ENCODE measurements at places on chromosomes 1 and 21.

- DNase-seq = no peak
These were observed 17.0 kb downstream of the QSOX1 start for GRCh38 chr1:180171691-180172090.

GRCh38 chr1:222582099-222582774 lies 7.5 kb downstream of the TAF1A start:
- no peak for DNase-seq

DNA sequence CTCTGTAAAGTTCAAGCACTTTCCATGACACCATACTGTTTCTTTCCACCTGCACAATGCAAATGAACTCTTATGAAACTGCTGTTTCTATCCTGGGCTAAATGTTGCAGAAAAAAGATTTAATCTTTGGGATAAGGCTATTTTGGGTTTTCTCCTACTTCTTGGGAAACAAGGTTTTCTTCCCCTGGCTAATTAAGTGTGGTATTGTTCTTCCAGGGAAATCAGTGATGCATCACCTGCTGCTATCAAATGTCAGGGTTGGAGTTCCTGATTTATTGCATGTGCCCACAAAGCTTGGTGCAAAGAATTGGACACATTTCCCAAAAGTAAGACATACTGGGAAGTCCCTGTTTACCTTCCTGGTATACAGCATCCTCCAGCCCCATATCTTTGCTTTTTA lies 6.0 kb upstream of the RGS4 start:
- DNase-seq = no peak

GRCh38 chr1:16087733-16088132 lies 14.3 kb upstream of the FAM131C start:
- DNase-seq = no peak

DNA sequence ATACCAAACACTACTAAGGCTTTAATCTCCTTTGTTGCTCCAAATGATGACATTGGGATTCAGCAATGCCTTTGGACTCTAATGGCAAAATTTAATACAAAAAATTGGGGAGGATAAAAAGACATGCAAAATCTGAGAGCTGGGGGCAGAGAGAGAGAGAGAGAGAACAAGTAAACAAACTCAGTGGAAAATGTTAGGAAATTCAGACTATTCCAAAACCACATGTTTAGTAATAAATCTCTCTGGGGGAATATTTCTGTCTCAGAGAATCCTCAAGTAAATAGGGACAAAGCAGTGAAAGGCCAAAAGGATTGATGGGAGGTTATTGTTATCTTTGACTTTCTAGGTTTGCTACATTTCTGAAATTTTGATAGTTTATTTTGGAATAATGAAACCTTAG lies 65.7 kb downstream of the PLA2G4A start:
- DNase-seq = no peak

DNA sequence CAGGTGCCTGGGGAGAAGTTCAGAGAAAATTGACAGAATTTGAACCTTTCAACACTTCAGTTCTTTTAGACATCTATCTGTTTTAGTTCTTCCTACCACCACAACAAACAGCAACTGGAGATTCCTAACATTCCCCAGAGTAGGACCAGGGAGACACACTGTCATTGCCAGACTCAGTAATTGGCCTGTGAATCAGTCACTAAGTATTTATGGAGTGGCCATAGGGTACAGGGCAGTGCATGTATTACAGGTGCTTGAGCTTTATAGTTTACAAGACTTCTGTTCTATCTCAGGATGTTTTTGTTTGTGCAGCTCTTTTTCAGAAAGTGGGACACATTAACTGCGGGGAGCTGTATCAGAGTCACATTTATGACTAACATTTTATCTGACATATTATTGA lies 1.7 kb downstream of the CDC14A start:
- no peak for DNase-seq

- DNase-seq = no peak
These were observed 187.8 kb downstream of the ETS2 start for GRCh38 chr21:38993561-38993960.

DNA sequence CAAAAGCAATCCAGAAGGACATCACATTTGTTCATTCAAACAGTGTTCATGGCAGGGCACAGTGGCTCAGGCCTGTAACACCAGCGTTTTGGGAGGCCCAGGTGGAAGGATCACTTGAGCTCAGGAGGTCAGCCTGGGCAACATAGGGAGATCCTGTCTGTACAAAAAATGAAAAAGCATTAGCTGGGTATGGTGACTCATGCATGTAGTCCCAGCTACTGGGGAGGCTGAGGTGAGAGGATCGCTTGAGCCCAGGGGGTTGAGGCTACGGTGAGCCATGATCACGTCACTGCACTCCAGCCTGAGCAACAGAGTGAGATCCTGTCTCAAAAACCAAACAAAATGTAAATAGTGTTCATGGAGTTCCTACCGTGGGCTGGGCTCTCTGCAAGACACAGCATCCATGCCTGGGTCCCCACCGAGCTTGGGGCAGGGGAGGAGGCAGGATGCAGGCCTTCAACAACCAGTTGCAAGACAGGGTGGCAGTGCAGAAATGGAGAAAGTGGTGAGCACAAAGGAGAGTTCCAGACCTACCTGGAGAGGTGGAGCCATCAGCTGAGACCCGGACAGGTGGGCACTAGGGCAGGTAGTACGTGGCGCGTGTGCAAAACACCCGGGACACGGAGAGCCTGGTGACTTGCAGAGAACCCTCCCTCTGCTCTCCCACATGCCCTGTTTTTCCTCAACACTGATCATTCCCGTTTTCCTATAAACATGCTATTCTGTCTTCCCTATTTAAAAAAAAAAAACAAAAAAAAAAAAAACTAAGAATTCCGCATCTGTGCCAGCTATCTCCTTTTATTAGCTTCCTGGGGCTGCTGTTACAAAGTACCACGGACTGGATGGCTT lies 138.9 kb downstream of the TOMM20 start:
- DNase-seq = no peak

DNA sequence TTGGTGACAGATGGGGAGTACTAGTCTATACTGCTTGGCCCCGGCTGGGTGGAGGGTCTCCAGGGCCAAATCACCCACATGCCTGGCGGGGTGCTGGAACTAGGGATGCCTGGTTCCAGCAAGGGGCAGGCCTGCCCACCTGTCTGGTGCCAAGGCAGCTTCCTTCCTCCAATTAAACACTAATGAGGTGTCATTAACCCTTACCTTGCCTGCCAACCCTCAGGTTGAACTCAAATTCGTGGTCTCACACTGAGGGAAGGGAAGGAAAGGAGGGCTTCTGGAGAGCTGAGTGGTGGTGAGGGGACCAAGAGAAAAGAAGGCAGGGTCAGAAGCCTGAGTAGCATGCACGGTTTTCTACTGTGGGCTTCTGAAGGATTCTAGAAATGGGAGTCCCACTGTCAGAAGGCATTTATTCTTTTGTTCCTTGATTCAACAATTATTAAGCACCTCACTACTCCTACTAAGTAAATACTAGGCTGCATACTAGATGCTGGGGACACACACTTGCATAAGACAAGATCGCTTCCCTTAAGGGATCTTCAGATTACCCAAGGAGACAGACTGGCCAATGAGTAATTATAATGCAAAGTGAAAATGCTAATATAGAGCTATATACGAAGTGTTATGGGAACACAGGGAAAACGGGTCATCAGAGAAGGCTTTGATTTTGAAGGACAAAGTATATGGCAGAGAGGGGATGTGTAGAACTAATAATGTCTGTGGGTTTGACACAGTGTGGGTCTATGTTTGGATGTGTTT lies 5.9 kb upstream of the EFNA3 start:
- no peak for DNase-seq

DNA sequence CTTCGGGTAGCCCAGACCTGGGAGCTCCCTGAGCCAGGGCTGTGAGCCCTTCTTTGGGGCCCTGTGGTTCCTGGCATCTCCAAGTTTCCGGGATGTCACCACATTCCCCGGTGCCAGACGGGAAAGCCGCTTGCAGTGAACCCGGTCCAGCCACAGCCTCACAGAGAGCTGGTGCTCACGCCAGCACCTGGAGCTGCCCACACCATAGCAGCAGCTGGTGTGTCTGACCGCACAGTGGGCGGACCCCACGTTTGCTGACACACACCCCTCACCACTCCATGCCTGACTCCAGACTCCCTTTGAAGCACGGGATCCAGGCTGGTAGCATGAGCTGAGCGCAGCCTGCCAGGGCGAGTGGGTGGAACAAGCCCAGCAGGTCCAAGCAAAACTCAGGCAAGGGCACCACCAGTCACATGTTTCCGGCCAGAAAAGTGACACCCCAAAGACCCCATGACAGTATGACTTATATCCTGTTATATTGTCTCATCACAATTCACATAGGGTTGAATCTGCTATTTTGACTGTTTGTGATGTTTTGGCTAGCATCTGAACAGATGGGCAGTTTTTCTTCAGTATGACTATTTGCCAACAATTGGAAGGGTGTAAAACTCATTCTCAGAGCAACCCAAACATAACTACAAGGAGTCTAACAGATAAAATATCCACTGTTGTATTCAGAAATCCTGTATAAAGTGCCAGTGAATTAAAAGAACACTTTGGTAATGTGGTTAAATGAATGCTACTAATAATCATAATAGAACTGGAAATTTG lies 285.4 kb downstream of the SMYD3 start:
- DNase-seq = no peak

DNA sequence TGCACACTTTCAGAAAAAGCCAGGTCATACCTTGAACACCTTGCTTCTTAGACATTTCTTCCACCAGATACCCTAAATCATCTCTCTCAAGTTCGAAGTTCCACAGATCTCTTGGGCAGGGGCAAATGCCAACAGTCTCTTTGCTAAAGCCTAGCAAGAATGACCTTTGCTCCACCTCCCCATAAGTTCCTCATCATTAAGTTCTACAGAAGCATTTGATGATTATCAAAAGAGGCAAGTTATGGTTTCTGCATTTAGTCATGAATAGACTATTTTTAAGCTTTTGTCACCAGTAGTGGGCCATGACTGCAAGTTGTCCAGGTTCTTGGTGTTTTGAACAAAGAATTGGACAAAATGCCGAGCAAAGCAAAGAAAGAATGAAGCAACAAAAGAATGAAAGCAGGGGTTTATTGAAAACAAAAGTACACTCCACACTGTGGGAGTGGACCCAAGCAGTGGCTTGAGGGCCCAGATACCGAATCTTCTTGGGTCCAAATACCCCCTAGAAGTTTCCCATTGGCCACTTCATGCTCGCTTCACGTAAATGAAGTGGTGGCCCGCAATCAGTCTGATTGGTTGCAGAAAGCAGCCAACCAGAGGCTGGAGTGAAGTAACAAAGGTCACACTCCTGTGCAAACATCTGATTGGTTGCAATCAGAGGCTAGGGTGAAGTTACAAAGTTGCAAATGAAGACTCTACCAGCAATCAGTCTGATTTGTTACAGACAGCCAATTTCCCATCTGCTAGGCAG lies 9.8 kb upstream of the EGLN1 start:
- no peak for DNase-seq

DNA sequence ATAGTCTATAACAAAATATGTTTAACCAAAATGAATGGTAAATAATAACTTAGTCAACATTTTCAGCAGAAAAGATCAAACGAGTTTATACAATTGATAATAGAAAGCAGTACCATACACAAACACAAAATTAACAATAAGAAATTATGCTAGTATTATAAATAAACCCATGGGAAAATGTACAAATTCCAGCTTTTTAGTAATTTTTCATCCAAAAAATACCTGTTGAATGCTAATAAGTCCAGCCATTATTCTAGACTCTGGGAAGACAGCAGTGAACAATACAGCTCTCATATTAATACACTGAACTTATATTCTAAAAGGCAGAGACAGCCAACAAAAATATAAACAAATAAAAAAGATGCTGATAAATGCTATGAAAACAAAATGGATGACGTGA lies 66.3 kb downstream of the AKT3 start:
- no peak for DNase-seq

DNA sequence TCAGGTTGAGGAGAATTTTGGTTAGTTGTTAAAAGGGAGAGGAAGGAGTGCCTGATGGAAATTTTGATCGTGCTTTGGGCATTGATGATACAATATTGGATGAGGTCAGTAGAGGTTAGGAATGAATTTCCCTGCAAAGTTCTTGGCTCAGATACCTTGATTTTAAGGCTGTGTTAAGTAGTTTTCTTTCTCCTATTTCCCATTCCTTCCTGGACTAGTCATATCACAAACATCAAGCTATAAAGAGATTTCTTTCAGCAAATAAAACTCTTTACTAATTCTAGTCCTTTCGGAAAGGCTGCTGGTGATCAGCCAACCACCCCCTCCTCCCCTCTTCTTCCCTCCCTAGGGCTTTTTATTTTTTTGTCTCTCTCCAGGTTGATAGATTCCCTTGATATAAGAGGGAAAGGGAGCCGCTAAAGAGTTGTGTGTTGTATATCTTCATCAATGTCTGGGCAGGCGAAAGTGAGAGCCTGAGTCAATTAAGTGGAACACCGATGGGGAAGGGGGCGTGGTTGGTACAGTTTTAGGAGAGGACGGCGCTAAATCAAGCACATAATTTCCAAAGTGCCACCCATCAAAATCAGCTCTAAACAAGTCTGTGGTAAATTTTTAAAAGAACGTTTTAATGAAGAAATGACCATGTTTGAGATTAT lies 100.1 kb upstream of the PLXNA2 start:
- DNase-seq = no peak

DNA sequence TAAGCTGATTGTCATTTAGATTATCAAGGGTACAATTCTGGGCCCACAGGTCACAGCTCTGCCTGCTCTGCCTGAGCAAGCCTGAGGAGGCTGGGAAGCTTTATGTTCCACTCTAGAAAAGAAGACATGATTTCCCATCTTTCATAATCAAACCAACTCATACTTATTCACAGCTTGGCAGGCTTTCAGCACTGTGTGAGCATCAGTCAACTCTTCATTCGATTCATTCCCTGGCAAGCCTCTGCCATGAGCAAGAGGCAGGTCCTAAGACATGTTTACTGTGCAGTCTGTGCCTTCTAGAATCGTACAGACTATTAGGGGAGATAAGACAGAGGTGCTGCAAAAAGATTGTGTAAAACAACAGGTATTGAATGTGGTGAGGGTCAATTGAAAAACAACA lies 24.5 kb upstream of the KIRREL1 start:
- DNase-seq = no peak

DNA sequence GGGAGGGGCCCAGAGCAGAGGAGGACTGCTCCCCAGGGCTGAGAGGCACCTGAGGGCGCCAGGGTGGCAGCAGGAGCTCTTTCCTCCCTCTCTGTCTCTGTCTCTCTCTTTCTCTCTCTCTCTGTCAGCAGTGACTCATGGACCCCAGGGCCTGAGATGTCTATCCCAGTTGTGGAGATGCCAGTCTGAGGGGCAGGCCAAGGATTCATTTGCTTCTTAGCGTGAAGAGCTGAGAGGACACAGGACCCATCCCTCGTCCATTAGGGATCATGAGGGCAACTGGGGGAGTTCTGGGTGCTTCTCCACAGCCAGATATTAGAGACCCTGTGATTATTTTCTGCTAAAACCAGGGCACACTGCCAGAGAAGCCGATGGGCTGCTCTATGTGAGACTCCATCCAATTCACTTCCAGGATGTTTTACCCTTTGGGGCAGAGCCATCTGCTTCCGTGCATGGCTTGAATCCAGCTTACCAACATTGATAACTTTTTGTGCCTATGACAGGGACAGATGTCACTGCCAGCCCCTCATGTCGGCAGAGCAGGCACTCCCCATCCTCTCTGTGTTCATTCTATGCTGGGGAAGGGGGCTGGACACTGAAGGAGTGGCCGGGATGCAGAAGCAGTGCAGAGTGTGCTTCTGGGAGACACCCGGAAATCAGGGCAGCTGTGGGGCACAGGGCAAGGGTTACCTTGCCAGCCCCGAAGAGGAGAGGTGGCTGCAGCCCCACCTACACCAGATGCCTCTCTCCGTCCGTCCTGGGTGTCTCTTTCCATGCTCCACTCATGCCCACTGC lies 4.1 kb upstream of the PCBP3 start:
- DNase-seq = no peak

- DNase-seq = no peak
These were observed 2.5 kb upstream of the SERBP1 start for GRCh38 chr1:67432745-67433144.
